ENCODE measurements at places on chromosomes 12 and 14. TPM values are rescaled to one million over a fixed set of nuclear protein-coding genes. Genes with fewer than 3 reads are reported as not detected.

ALDH1L2 gene
- 0.14 TPM for total RNA-seq

SPPL3 gene
- 31.1 TPM for total RNA-seq

TTC6 gene
- not detected for total RNA-seq

- no peak for DNase-seq
Measured at GRCh38 chr14:31930493-31931240, 146.4 kb upstream of the ARHGAP5 start.

DNA sequence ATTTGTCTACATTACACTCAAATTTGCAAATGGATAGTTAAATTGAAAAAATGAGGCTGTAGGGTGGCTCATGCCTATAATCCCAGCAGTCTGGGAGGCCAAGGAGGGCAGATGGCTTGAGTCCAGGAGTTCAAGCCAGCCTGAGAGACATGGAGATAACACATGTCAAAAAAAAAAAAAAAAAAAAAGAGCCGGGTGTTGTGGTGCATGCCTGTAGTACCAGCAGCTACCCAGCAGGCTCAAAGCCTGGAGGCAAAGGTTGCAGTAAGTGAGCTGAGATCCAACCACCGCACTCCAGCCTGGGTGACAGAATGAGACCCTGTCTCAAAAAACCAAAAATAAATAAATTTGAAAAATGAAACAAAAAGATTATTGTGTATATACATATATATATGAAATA is 119.9 kb upstream of the MGAT4C start:
- no peak for DNase-seq

- DNase-seq: no peak
Measured at GRCh38 chr12:6205761-6206160, 5.6 kb downstream of the CD9 start.

- DNase-seq: no peak
Measured at GRCh38 chr14:99481745-99482099, 513 bp downstream of the CCNK start.

DNA sequence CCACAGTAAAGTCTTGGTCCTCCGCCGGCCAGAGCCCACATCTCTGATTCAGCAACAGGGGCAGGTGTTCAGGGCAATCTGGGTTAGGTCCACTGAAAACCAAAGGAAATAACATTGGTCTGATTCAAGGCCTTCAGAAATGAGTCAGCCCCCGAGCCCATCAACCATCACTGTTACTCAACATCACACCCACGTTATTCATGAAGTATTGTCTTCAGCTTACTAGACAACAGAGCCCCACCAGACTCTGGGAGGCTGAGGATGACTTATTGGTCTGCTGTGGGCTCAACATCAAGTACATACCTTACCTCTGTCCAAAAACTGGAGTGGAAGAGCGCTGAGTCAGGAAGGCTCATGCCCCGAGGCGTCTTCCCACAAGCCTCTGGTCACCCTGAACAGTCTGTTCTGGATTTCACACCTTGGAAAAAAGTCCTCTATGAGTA is 97.5 kb downstream of the ZFP36L1 start:
- no peak for DNase-seq

DNA sequence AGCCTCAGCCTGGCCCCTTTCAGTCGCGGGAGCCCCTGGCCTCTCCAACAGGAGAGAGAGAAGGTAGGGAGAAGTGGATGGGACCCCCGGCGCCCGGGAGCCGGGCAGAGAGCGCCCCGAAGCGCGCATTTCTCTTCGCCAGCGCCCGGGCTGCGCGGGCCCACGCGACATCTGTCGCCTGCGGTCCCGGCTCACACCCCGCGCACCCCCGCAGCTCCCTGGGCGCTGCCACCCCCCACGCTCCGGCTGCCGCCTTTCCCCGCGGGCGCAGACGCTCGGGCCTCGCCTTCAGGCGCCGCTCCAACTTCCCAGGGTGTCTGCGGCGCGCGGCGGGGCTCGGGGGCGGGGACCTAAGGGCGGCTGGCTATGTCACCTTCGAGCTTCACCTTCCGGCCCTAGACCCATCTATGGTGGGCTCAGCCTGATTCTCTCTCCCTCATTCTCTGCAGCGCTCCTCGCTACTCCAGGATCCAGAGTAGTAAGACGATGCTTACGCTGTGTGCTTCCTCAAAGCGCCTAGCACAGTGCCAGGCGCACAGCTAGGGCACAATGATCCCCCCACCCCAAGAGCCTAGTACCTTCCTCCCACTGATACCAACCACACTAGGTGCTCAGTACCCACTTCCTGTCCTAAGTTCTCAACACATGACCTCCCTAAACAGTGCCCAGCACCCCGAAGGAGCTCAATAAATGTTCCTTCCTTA is 1.6 kb downstream of the HRK start:
- DNase-seq: peak; percentile 48

DNA sequence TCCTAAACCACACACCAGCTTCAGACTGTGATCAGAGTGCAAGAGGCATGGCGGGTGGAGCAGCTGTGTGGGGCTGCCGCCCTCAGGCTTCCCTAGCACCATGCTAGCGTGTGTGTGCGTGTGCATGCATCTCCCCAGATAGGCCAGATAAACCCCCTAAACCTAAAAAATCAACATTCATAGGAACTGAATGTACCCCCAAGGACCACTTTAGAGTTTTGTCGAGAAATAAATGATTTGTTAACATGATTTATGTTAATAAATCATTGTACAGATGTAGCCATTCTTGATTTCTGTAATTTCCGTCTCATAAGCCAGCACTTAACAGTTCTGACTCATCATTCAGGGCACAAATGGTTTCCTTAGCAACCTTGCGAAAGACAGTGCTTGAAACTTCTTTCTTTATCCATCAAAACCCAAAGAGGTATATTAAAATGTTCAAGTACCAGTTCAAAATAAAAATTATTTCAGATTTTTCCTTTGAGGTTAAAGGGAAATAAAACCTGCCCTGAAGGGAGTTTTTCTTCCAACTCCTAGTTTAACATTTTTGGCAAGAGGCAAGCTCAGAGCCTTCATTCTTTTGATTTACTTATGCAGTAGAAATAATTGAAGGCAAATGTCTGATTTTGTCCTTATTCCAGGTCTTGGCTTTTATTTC is 206.2 kb upstream of the RGS6 start:
- DNase-seq: no peak

All from activated naive CD8-positive, alpha-beta T cell treated with anti-CD3 and anti-CD28 coated beads, Interleukin-2, amount 10 ng/mL, durations not matched to agents 7 days and 5 days (primary cell).